ENCODE measurements at places on chromosomes 7 and 10. TPM values are rescaled to one million over a fixed set of nuclear protein-coding genes. Genes with fewer than 3 reads are reported as not detected.

- DNase-seq: no peak
These were observed 611.8 kb downstream of the TNS3 start for GRCh38 chr7:46970131-46970430.

- no peak for DNase-seq
These were observed 171.9 kb downstream of the FGFR2 start for GRCh38 chr10:121426307-121426706.

GRCh38 chr10:124035928-124036558, 57.4 kb downstream of the CHST15 start:
- DNase-seq: no peak

GRCh38 chr10:128471151-128471550, 344.9 kb upstream of the MKI67 start:
- no peak for DNase-seq

FGL2 gene
- total RNA-seq: 294 TPM

- DNase-seq: no peak
These were observed 203.6 kb upstream of the NPSR1 start for GRCh38 chr7:34454381-34454780.

DNA sequence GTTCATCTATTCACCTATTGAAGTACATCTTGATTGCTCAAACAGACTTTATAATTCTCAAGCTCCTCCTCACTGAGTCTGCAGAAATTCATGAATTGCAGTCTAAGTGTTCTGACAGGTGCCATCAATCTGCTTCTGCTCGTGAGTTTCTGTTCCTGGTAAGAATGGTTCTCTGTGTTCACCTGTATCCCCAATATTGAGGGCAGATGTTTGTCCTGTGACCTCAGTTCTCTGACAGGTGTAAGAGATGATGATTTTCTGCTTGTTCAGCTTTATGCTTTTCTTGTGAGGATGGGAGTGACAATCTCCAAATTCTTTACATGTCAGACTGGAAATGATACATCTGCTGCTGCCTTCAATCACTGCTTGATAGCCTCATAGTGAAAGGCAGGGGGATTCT, 736.9 kb upstream of the COBL start:
- DNase-seq: no peak

- no peak for DNase-seq
These were observed 43.0 kb downstream of the SRPK2 start for GRCh38 chr7:105345725-105346124.

- no peak for DNase-seq
These were observed 36.2 kb downstream of the PDE1C start for GRCh38 chr7:32034052-32034451.

DNA sequence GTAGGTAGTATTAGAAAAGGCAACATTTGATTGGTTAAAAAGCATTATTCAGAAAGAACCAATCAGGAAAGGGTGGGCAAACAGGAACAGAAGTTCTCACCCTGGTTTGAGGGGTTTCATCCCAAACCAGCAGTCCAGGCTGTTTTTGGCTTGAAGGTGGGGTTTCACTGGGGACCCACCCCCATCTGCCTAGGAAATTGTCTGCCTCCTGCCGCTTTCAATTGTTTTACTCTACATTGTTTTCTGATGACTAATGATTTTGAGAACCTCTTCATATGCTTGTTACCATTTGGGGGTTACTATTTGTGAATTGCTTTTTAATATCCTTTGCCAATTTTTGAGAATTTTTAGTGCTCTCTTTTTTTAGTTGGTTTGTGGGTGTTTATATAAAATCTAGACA, 3.3 kb upstream of the PCBD1 start:
- no peak for DNase-seq

GRCh38 chr7:26379711-26380110, 88.0 kb downstream of the SNX10 start:
- no peak for DNase-seq

KCND2 gene
- total RNA-seq: 1.9 TPM
